ENCODE measurements at places on chromosomes 4 and X. TPM values are rescaled to one million over a fixed set of nuclear protein-coding genes. Genes with fewer than 3 reads are reported as not detected.

The POF1B gene
- 0.73 TPM for total RNA-seq

The GLOD5 gene
- total RNA-seq, result not detected

The CDS1 gene
- total RNA-seq, result 21.6 TPM

The MAP7D3 gene
- 5.8 TPM for total RNA-seq

The TMPRSS11D gene
- total RNA-seq, result not detected

The NLRP2B gene
- not detected for total RNA-seq

GRCh38 chrX:13266641-13267345 lies 53.1 kb downstream of the ATXN3L start:
- DNase-seq, result no peak

DNA sequence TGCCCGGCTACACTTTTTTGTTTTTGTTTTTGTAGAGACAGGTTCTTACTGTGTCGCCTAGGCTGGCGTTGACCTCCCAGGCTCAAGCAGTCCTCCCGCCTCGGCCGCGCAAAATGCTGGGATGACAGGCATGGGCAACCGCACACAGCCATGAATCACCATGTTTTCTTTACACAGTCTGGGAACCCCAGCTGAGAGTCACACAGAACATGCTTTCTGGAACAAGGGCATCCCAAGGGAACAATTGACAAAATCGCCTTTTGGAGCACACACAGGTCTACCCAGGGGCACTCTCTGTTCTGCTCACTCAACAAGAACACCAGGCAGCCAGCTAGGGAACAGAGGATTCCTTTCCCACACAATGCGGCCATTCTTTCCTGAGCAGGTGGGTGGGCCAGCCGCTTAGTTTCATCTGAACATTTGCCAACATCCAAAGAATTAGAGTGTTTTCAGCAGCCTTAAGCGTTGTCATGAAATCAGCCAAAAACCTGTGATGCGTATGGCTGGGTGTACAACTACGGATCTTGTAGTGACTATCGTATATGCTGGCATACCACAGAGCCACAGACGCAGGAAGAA lies 15.7 kb downstream of the PRKX start:
- DNase-seq, result no peak

GRCh38 chr4:40897557-40898203 lies 147.9 kb downstream of the NSUN7 start:
- peak; percentile 49 for DNase-seq

- DNase-seq, result no peak
Observed at GRCh38 chr4:8725845-8726244, 133.3 kb downstream of the CPZ start.

- no peak for DNase-seq
Observed at GRCh38 chr4:26081795-26082498, 167.9 kb downstream of the SMIM20 start.
